ENCODE measurements at places on chromosomes 3 and 15.
A peak's percentile ranks its signal among the peaks of the same experiment; 100 is the strongest.

DNA sequence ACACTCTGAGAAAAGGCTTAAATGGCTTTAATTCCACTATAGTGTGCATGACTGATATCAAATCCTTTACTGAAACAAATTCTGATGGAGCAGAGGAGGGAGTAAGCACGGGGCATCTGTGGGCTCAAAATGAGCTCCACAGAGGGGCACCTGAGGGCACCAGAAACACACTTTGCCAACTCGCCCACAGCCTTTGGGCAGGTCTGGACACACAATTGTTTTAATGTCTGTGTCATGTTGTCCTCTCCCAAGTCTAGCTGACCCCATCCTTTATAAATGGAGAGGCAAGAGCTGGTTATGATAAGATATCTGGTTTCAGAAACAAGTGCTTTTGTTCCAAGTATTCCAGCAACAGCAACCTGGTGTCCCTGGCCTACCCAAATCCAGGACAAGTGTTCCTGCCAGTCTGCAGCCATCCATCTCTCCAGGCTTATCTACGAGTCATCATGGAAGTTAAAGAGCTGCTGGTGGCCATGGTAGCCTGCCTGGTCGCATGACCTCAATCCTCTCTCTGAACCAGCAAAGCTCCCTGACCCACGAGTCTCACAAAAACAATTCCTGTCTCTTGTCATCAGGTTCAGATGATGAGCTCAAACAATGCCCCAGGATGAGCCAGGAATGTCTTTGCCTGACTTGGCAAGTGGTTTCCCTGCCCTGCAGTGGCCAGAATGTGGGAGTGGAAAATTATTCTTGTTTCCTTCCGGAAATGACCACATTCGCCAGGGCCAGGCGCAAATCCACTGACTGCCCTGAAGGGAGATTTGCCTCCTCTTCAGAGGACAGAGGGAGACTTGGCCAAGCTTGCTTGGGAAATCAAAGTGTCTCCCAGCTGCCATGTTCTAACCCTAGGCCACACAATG, 64.4 kb upstream of the TPM1 start:
- H3K27ac ChIP-seq: no peak overlapping the region
- DNase-seq: no peak
- no peaks in the 10 kb centered on the region for H3K36me3 ChIP-seq
- no peaks in the 10 kb centered on the region for H3K27me3 ChIP-seq
- H3K4me3 ChIP-seq: no peak overlapping the region
- H3K4me1 ChIP-seq: peaks cover 16% of the 10 kb centered on the region

GRCh38 chr3:149771652-149772271, 19.5 kb upstream of the COMMD2 start:
- H3K27me3 ChIP-seq: peaks cover 10% of the 10 kb centered on the region
- no peak overlapping the region for H3K27ac ChIP-seq
- DNase-seq: peak; percentile 71
- no peaks in the 10 kb centered on the region for H3K36me3 ChIP-seq

DNA sequence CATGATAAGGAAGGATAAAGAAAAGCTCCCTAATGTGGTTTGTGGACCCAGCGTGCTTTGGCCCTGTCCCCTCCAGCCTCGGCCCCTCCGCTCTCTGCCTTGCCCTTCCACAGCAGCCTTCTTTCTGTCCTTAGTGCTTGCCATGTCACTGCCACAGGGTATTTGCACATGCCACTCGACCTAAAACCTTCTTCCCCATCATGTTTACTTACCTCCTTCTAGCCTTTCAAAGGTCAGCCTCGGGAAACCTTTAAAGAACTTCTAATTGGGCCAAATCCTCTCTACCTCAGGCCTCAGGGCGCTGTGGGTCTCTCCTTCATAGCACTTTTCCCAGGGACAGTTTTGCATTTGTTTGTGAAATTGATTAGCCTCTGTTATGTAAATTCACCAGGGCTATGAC, 73.0 kb downstream of the SCN11A start:
- peaks cover 11% of the 10 kb centered on the region for H3K27me3 ChIP-seq
- H3K36me3 ChIP-seq: peaks cover 4% of the 10 kb centered on the region
- no peak overlapping the region for H3K27ac ChIP-seq

DNA sequence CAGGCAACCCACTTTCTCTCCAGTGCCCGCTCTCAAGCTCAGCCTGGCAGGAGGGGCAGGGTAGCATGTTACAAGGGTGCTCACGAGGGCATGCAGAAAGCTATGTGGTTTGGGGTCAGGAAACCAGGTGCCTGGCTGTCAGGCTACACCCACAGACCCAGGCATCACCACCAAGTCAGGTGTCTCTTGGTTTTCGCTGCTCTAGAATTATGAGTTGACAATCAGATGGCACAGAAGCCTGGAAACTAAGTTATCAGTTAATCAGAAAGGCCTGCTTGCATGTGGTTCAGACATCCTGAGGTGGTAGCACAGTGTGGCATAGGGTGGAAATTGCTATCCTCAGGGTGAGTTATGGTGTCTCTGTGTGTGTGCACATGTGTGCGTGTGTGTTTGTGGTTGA, 16.2 kb upstream of the CCR9 start:
- no peak overlapping the region for H3K4me3 ChIP-seq
- H3K27ac ChIP-seq: no peak overlapping the region
- H3K4me1 ChIP-seq: no peaks in the 10 kb centered on the region
- no peaks in the 10 kb centered on the region for H3K36me3 ChIP-seq

- peaks cover 55% of the 10 kb centered on the region for H3K27me3 ChIP-seq
- no peak overlapping the region for H3K27ac ChIP-seq
- no peak for DNase-seq
- H3K4me1 ChIP-seq: no peaks in the 10 kb centered on the region
- no peak overlapping the region for H3K4me3 ChIP-seq
Measured at GRCh38 chr3:10770981-10771380, 45.0 kb upstream of the SLC6A11 start.

Measured in nephron progenitor cell (in vitro differentiated cells).